ENCODE measurements at places on chromosomes 7 and 10. TPM values are rescaled to one million over a fixed set of nuclear protein-coding genes. Genes with fewer than 3 reads are reported as not detected.

Gene CFAP58
- 0.71 TPM for total RNA-seq

Gene SH2D4B
- total RNA-seq: 0.13 TPM

GRCh38 chr10:127997937-127998336, 91.0 kb downstream of the PTPRE start:
- no peaks in the 10 kb centered on the region for H3K27me3 ChIP-seq
- no peak overlapping the region for H3K4me3 ChIP-seq
- H3K27ac ChIP-seq: no peak overlapping the region
- H3K4me1 ChIP-seq: no peaks in the 10 kb centered on the region

- no peak for DNase-seq
- H3K27ac ChIP-seq: no peak overlapping the region
- H3K27me3 ChIP-seq: no peaks in the 10 kb centered on the region
- H3K4me1 ChIP-seq: peaks cover 3% of the 10 kb centered on the region
- no peak overlapping the region for H3K4me3 ChIP-seq
These were observed 4.5 kb downstream of the ZPBP start for GRCh38 chr7:50088463-50089129.

- no peak overlapping the region for H3K4me3 ChIP-seq
- no peaks in the 10 kb centered on the region for H3K27me3 ChIP-seq
- H3K4me1 ChIP-seq: no peaks in the 10 kb centered on the region
- no peak overlapping the region for H3K27ac ChIP-seq
These were observed 136.8 kb upstream of the PDE1C start for GRCh38 chr7:32206987-32207386.

DNA sequence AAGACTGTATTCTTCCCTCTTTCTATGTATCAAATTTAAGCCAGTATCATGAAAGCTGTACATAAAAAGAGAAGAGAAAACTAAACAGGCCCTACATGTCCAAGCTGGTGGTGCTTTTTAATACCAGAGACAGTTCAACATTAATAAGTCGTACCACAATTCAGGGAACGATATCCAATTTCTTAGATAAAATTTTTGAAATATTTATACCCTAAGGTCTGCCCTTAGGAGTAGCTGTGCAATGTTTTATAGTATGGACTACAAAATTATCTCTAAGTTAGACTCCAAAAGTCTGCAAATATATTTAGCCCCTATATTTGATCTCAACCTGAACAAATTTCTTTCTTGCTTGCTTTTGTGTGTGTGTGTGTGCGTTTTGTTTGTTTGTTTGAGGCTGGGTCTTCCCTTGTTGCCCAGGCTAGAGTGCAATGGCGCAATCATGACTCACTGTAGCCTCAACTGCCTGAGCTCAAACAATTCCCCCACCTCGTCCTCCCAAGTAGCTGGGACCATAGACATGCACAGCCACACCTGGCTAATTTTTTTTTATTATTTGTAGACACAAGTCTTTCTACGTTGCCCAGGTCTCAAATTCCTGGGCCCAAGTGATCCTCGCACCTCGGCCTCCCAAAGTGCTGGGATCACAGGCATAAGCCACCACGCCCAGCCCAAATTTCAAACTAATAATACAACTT, 13.2 kb downstream of the ARHGAP19 start:
- H3K27ac ChIP-seq: no peak overlapping the region
- no peaks in the 10 kb centered on the region for H3K27me3 ChIP-seq
